ENCODE measurements at places on chromosomes 13 and 19.

DNA sequence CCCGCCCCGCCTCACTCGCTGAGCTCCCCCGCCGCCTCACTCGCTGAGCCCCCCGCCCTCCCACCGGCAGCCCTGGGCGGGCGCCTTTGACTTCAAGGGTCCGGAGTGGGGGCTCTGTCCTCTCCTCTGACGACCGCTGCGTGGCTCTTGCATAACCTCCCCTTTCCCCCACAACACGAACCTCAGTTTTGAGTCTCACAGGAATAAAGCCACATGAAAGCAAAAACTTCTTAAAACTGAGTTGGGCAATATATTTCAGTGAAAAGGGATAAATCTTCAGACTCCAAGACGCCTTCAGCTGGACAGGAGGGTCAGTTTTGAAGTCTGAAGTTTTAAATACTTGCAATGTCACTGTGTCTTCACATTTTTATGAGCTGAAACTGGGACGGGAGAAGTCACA, 70.6 kb upstream of the C13orf46 start:
- no peak for DNase-seq

DNA sequence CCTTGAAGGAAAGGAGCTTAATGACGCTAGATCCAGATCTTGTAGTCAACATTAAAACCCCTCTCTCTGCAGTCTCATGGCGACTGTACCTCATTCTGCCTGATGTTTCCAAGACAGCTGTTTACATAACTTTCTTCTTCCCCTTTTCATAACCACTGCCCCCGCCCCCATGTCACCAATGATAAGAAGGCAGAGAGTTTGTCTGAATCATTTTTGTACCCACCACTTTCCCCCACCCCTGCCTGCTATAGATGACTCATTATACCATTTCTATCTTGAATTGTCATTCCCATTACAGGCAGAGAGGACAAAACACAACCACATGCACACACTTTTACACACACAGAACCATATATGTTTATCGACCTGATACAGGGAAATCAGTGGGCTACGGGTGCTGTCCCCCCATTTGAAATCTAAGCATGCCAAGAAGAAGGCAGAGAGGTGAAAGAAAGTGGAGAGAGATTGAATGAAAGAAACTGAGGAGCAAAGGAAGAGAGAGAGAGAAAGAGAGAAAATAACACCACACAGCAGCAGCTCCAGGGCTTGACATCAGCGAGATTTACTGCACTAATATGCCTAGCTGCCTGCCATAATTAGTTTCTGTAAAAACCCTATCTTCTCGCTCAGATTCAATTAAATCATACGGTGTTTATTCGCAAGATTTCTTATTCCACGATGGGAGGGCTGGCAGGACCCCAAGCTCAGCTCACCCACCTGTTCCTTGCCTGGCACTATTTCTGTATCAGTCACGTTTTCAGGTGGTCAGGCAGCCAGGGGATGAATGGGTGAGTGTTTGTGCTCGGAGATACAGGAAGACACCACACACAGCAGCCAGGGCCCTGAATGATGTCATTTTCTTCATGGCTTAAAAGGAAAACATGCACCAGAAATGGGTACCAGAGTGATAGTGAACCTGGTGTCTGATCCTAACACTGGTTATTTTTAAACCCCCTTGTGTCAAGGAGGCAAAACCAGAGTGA, 114.3 kb upstream of the SERP2 start:
- DNase-seq = no peak

DNA sequence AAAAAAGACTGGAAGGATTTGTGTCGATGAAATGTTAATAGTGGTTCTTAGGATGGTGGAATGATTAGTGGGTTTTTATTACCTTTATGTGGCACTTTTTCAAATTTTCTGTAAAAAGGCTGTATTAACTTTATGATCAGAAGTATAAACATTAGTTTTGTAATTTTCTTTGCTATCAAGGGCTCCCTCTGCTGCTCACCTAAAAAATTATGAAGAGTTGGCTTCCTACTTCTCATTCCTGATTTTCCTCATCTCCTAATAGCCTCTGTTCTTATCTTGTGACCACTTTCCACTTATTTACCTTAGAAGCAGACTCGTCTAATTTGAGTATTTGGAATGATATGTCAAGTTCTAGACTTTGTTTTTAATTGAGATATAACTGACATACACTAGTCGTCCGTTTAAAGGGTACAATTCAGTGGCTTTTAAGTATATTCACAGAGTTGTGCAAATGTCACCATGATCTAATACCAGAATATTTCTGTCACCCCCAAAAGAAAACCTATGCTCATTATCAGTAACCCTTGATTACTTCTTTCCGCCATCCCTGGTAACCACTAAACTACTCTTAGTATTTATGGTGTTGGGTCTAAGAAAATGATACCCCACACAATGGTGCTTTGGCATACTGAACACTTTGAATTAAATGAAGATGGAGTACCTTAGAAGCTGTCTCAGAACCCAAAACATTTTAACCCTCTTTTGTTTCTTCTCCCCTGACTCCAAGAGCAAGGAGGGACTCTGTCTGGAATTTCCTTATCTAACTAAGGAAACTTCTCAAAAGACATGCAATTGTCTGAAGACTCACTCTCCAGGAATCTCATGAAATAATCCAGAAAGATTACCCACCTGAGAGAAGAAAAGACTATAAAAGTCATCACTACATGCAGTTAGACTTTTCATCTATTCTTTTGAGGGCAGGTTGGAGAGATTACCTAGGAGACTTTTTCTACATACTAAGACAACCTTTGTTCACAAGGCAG, 311.3 kb downstream of the DLEU7 start:
- no peak for DNase-seq

DNA sequence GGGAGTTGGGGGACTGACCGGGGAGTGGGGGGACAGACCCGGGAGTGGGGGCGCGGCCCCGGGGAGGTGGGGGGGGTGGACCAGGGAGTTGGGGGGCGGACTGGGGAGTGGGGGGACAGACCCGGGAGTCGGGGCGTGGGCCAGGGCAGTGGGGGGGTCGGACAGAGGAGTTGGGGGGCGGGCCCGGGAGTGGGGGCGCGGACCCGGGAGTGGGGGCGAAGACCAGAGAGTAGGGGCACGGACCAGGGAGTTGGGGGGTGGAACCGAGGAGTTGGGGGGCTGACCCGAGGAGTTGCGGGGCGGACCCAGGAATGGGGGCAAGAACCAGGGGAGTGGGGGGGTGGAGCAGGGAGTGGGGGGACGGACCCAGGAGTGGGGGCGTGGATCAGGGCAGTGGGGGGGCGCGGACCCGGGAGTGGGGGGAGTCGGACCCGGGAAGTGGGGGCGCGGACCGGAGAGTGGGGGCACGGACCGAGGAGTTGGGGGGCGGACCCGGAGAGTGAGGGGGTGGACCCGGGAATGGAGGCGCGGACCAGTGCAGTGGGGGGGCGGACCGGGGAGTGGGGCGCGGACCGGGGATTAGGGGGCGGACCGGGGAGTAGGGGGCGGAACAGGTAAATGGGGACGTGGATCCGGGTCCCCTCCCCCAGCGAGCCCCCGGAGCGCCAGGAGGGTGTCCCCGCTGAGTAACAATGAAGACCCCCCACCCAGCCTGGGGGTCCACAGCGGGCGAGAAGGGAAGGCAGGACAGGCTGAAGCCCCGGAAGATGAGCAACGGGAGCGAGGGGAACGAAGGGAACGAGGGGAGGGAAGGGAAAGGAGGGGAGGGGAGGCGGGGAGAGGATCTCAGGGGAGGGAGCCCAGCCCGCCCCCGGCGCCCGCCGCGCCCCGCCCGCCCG, 589 bp downstream of the R3HDM4 start:
- no peak for DNase-seq

GRCh38 chr19:42176649-42176989, 40.9 kb downstream of the DEDD2 start:
- DNase-seq = no peak

GRCh38 chr19:21023901-21024300, 3.4 kb downstream of the ZNF430 start:
- DNase-seq = peak; percentile 43

- DNase-seq = no peak
Observed at GRCh38 chr13:94664889-94665288, 47.5 kb downstream of the SOX21 start.

GRCh38 chr13:36858290-36858689, 39.3 kb downstream of the RFXAP start:
- DNase-seq = no peak

DNA sequence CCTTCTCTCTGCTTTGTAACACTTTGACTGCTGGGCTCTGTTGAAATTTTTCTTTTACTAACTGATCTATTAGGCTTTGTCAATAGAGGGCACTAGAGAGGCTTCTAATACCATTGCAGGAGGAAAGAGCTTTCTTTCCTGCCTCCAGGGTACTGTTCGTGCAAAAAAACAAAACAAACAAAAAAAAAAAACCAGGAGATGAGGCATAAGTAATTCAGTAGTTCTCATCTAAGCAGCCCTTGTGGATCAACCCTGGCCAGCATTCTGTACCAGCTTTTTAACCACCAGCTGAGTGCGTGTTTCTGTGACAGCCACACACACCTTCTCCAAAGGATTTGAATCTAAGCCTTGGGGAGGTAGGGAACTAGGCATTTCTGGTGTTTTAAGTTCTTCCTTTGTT, 1707.6 kb upstream of the SLC10A2 start:
- DNase-seq = peak; percentile 20

DNA sequence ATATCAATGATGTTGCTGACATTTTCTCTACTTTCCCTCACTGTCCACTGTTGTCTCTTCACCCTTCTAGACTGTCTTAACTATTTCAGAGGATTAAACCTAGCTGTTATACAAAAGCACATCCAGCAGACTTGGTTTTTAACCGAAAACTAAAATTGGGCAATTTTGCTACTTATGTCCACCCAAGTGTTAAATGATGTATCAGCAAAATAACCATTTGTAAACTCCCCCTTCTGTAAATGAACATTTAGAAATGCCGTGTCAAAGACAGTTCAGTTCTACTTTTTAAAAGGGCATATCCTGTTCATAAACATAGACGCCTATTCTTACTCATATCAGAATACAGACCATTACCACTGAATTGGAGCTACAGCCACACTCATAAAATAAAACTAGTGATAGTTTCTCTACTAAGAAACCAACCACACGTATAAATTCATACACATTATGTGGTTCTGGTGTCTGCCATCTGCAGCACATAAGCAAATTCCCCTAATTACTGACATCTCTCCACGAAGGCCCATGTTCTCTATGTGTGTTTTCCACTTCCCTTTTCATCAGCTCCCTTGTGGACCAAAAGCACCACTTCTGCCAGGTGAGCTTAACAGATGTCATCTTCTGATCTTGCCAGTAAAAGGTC, 1091.8 kb downstream of the PCDH9 start:
- no peak for DNase-seq

DNA sequence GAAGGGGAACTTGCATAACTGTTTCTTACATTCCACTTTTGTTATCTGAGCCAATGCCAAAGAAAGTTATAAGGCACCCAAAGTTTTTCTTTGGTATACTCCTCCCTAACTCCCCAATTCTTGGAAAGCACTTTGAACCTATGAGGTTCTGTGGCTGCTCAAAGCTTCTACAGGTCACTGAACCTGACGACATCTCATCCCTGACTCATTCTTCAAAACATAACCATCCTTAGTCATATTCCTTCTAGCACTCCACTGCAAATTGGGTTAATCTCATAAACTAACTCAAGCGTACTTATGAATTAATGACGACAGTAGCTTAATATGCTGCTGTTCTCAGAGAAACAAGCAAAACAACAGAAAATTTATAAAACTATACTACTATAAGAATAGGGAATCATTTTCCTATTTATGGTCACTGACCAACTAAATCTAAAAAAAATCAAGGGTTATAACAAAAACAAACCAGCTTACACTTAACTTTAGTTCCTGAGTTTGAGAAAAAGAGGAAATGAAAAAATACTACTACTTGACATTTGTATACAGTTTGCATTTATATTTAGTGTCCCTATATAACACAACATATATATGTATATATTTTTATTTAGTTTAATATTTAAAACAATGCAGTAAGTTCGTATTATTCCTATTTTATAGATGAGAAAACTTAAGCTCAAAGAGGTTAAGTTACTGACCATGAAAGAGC, 69.1 kb downstream of the CAB39L start:
- DNase-seq = peak; percentile 75

DNA sequence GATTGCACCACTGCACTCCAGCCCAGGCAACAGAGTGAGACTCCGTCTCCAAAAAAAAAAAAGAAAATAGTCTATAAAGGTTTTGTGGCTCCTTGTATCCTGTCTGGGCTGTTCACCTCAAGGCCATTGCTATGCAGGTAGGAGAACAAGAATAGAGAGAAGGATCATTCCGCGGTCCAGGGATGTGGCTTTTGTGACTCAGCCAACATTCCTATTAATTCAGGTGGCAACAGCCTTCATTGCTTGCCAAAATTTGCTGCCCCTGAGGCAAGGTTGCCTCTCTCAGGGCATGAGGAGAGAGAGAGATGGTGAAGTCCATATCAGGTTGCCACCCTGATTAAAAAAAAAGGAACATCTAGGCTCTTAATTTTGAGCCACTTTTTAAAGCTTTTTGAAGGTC, 8.0 kb downstream of the ZNF551 start:
- DNase-seq = no peak

- no peak for DNase-seq
Observed at GRCh38 chr19:10532457-10532856, 11.2 kb upstream of the ATG4D start.

- no peak for DNase-seq
Observed at GRCh38 chr13:37076818-37077217, 17.3 kb upstream of the SUPT20H start.

DNA sequence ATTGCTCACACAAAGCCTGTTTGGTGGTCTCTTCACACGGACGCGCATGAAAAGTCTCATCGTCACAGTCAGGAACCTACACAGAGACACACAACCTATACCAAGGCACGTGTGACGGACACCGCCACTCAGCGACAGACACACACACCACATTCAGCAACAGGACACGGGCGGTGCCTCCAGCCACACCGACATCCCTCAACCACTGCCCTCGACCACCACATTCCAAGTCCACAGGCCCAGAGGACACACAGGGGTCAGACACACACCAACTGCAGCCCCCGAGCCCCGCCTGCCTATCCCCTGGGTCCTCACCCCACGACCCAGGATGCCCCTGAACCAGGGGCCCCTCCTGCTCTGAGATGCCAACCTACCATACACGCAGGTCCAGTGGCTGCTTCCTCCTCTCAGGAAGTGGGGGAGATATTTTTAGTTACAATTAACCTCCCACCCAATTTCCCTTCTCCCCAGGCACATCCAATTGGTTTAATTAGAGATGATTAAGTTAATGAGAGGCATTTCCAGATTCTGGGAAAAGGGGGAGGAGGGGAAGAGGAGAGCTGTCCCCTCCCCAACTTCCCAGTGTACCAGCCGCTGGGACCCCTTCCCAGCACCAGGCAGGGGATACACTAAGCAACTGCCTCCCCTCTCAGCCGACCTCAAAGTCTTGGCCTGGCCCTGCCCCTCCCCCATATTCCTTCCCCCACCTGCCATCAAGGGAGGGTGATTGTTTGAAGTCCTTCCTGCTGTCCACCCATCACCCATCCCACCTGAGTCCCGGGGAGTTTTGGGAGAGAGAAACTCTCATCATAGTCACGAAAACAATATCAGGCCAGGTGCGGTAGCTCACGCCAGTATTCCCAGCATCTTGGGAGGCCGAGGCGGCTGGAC, 20.4 kb downstream of the MEIS3 start:
- DNase-seq = no peak

- DNase-seq = no peak
Observed at GRCh38 chr13:51267622-51268021, 45.4 kb downstream of the FAM124A start.

Measured in stromal cell of bone marrow (primary cell).